ENCODE measurements at places on chromosomes 7 and 10. TPM values are rescaled to one million over a fixed set of nuclear protein-coding genes. Genes with fewer than 3 reads are reported as not detected.

TAC1 gene
- total RNA-seq, result 0.32 TPM

GRCh38 chr7:1900847-1901246, 230.8 kb downstream of the ELFN1 start:
- no peak overlapping the region for H3K4me3 ChIP-seq
- H3K36me3 ChIP-seq, result no peaks in the 10 kb centered on the region
- no peak for DNase-seq
- no peak overlapping the region for H3K27ac ChIP-seq
- no peaks in the 10 kb centered on the region for H3K4me1 ChIP-seq

GRCh38 chr10:60597513-60597912, 180.8 kb upstream of the CDK1 start:
- H3K36me3 ChIP-seq, result no peaks in the 10 kb centered on the region
- no peaks in the 10 kb centered on the region for H3K27me3 ChIP-seq
- H3K4me3 ChIP-seq, result no peak overlapping the region
- no peaks in the 10 kb centered on the region for H3K4me1 ChIP-seq
- DNase-seq, result no peak

NDUFA5 gene
- 73.3 TPM for total RNA-seq

DNA sequence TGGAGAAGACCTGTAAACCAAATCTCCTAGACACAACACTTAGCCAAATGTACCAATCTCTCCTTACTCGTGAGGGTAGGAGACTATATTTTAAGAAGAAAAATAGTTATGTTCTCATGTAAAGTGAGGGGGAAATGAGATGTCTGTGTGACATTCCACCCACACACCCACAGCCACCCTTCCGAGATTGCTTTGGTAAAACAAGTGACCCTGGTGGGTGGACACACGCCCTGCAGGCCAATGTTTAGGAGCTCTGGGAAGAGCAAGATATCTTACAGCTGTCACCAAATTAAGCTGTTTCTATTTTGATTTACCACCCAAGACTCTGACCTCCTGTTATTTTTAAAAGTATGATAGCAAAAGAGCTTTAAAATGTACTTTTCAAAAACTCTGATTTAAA, 147.2 kb upstream of the PFKP start:
- no peak overlapping the region for H3K27ac ChIP-seq
- H3K27me3 ChIP-seq, result no peaks in the 10 kb centered on the region
- H3K36me3 ChIP-seq, result no peaks in the 10 kb centered on the region
- H3K4me1 ChIP-seq, result no peaks in the 10 kb centered on the region

- H3K36me3 ChIP-seq, result no peaks in the 10 kb centered on the region
- no peak overlapping the region for H3K27ac ChIP-seq
- no peak for DNase-seq
- no peaks in the 10 kb centered on the region for H3K27me3 ChIP-seq
Measured at GRCh38 chr7:37096341-37096740, 352.3 kb downstream of the ELMO1 start.

RELN gene
- total RNA-seq, result 9.8 TPM

LYZL2 gene
- not detected for total RNA-seq

All from breast epithelium (tissue), 4 donors.